Muscle of leg (tissue), 16 donors: ENCODE measurements at places on chromosomes 16 and 17. TPM values are rescaled to one million over a fixed set of nuclear protein-coding genes. Genes with fewer than 3 reads are reported as not detected.

Gene LPCAT2
- polyA plus RNA-seq, result 16.4 TPM

DNA sequence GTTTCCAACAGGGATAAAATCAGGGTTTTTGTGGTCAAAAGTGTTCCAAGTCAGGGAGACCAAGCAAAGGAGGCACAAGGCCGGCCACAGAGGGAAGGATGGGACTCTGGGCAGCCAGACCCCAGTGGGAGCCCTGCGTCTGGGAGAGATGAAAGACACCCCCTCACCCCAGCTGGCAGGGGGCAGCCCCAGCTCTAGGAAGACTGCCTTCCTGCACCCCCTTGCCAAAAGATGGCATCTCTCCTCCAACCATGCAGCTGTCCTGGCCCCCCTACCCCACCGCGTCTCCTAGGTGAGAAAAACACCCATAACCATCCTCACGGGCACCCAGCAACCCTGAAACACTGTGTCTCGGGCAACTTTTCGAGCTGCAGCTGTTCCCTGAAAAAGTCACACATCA, 51.3 kb downstream of the CUEDC1 start:
- DNase-seq, result no peak

- no peak for DNase-seq
Observed at GRCh38 chr16:2498531-2499253, 15.1 kb upstream of the ATP6V0C start.

DNA sequence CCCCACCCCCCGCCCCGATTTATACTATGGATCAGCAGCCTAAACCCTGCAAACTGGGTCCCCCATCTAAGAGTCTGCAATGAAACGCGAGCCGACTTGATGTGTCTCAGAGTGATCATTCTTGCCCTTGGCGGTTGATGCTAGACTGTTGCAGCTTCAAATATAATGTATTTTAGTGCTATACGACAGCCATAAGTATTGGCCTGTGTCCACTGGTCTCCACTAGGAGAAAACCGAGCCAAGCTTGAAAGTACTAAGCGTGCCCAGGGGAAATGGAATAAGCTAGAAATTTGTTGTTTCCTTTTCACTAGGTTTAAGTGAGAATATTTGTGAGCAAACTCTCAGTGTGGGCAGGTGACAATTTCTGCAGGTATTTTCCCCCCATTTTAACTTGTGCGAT, 711.2 kb downstream of the MAF start:
- peak; percentile 82 for DNase-seq

DNA sequence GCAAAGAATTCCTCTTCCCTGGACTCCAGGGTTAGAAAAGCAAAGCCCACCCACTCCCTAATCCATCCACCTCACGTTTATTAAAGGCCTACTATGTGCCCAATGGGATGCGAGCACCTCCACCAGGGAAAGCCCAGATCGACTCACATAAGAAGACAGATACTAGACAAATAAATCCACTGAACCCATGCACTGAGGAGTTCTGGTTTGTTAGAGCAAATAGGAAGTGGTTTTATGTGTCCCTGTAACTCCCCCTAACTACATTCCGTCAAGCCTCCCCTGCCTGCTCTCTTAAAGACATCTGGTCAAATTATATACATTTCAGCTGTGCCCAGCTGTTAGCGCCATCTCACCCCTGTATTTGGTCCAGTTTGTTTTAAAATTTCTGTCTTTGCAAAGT, 218.5 kb upstream of the RPL38 start:
- no peak for DNase-seq

- peak; percentile 82 for DNase-seq
Observed at GRCh38 chr16:60731329-60732050, 1304.7 kb downstream of the CDH8 start.

DNA sequence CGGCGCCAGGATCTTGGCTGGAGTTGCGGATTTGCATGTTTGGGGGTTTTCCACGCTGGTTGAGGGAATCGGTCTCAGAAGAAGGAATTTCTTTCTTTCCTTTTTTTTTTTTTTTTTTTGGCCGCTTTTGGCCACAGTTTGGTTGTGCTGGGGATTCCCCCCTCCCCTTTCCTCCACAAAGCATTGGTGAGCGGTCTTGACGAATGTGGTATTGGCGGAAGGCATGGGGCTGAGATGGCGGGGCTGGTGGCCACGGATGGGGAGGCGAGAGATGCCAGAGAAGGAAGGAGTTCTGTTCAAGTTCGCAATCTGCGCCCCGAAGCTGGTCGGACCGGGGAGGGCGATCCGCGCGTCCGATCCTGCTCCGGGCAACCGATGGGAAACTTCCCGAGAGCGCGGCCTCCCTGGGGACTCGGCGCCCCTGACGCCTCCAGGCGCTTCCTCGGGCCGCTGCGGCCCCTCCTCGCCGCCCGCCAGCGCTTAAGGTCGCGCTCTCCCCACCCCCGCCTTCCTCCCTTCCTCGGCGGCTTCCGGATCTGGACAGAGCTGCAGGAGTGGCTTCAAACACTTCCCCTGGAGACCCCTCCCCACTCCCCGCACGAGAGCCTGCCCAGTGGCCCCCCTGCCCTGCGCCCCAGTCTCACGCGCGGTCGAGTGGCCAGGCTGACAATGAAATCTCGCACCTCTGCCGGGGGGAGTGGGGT, 43.2 kb downstream of the RAI1 start:
- peak; percentile 72 for DNase-seq

DNA sequence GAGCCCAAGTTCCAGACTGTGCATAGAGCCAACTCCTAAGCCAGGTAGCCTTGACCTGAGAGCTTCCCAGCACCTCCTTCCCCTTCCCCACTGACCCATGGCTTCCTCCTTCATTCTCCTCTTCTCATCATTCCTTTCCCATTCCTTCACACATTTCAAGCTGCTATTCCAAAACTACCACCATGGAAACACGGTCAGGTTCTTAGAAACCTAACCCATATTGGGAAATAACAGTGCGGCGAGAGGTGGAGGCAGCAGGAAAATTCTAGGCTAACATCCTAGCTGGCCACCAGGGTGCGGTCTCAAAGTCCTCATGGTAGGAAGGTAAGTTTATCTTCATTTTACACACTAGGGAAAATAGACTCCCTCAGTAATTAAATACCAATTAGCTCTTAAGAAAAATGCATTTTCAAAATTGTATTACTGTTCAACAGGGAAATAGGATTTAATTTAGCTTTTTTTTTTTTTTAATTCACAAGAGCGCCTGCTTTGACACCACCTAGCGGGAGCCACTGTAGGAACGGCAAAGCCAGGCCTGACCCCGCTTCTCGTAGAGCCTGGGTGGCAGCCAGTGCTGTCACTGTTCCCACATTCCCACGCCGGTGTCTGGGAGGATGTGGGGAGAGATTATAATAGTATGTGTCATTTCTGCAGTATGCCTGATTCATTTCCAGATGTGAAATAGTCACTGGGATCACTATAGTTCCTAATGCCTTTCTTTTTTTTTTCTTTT, 14.0 kb upstream of the SPHK1 start:
- DNase-seq, result peak; percentile 84

DNA sequence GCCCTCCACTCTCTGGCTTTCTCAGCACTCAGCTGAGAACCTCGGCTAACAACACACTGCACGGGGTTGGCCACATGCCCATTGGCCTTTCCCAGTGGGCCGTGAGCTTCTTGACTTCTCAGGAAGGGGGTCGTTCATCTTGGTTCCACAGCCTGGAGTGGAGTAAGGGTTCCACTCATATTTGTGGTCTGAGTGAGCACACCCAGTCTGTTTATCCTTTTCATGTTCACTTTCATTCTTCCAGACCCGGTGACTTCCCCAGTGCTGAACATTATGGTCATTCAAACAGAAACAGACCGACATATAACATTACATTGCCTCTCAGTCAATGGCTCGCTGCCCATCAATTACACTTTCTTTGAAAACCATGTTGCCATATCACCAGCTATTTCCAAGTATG, 8.2 kb downstream of the MILR1 start:
- DNase-seq, result no peak

- DNase-seq, result no peak
Observed at GRCh38 chr16:56870276-56870888, 5.4 kb downstream of the SLC12A3 start.

DNA sequence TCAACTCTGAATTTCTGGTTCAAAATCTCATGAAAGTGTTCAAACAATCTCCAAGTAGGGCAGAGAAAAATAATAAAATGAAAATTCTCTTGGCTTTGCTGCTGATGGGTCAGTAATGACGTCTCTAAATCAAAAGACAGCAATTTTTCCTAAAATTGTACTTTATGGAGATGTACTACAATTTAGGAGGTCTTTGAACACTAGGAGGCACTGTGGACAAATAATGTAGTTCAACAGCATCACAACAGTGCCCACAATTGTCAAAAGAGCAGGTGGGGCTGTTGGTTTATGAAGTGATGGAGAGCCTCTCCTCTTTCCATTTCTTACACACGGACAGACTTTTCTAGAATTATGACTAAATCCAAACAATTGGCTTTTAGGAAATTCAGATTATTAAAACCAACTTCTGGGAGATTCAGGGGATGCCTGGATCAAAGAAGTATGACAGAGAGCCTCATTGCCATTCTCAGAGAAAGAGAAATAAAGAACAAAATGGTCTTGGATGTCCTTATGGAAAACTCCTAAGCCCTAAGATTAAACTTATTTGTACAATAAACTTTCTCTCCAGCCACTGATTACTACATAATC, 23.8 kb downstream of the EZH1 start:
- peak; percentile 85 for DNase-seq

- DNase-seq, result no peak
Observed at GRCh38 chr17:81432941-81433340, 37.7 kb downstream of the BAHCC1 start.

DNA sequence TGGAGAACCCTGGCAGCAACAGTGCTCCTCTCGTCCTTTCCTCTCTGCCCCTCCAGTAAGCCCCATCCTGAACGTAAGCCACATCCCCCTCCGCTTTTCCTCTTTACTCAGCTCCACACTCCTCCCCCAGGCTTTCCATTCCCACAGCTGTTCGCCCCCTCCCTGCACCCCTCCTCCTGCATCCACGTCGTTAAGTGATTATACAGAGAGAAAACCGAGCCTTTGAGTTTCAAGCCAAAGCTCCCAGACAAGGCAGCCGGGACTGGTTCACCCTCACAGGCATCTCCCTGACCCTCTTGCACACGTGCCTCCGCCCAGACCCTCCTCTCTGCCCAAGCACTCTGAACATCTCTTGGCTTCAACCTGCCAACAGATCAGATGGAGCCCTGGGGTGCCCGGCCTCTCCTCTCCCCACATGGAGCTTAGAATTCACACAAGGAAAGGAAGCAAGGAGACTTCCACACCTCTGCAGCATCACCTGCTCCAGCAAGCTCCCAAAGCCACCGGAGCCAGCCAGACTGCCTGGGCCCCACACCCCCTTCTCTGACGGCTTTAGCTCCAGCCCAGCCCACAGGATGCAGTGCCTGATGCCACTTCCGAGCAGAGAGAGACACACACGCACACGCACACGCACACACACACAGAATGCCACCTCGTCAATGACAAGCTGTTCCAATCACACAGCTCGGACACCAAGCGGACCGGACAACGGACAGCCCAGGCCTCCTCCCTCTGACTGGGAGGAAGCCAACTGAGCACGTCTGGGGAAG, 99.9 kb upstream of the CCL2 start:
- DNase-seq, result peak; percentile 66

DNA sequence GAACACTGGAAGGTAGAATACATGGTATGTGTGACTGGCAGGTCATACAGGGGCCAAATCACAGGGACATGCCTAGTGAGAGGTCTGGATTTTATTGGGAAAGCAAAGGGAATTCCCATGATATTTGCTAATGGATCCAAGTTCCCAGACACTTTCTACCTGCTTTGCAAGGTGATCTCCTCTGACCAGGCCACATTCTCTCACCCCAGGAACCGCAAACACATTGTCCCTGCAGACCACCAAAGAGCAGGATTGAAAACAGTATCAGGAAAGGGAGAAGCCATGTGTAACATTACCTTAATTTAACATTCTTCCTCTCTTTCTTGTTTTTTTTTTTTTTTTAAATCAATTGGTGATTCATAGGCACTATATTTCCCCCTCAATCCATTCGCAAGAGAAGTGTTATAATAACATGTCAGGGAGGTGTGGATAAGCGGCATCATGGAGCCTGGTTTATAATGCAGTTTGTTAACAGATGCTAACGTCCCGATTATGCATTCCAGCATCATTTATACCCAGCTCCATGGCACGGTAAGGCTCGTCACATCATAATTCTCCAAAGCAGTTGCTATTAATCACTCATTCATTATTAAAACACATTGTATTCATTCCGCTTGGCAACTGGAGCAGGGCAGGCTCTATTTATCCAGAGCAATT, 155.1 kb upstream of the CCL2 start:
- no peak for DNase-seq

Gene INCA1
- polyA plus RNA-seq, result 2.8 TPM

Gene RUNDC3A
- 2.9 TPM for polyA plus RNA-seq

GRCh38 chr17:60158751-60159478, 9.1 kb downstream of the CA4 start:
- no peak for DNase-seq

DNA sequence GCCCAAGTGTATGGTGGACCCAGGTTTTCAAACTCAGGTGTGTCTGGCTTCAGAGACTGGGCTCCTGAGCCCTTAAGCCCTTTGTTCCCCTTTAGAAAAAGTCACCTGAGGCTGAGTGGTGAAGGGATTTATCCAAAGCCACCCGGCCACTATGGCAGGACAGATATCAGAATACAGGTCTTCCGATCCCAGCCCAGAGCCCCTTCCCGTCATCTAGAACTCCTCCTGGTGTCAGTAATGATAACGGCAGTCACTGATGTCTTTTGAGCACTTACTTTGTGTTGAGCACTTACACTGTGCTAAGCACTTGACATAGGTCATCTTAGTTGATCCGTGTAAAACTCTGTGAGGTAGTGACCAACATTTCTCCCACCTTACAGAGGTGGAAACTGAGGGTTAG, 16.6 kb downstream of the NOD2 start:
- DNase-seq, result no peak

Gene TBC1D3H
- not detected for polyA plus RNA-seq

GRCh38 chr17:39196808-39197291, 619 bp downstream of the CACNB1 start:
- peak; percentile 76 for DNase-seq

Gene SLC13A2
- not detected for polyA plus RNA-seq

Gene ABCC6
- polyA plus RNA-seq, result 3.6 TPM
